ENCODE measurements at places on chromosomes 16 and 17.
A peak's percentile ranks its signal among the peaks of the same experiment; 100 is the strongest.

GRCh38 chr17:42005166-42005565 is 12.1 kb downstream of the DNAJC7 start:
- no peak for DNase-seq

- DNase-seq = no peak
These were observed 677 bp downstream of the SNTB2 start for GRCh38 chr16:69187446-69188235.

DNA sequence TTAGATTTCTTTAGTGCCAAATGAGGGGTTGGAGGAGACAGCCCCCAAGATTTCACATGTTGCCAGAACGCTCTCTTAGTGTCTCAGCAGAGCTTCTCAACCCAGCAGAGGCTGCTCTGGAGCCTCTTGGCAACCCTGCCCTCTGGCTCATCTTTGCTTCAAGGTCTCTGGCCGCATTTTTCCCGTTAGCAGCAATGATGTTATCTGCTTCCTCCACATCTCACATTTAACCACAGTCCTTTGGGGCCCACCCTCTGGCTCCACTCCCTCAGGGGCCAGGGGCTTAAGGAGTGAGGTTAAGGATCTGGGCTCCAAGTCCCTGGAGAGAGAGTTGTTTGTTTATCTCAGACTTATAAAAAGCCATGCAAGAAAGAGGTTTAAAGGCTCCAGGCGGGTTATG is 3.3 kb upstream of the XYLT1 start:
- DNase-seq = peak; percentile 71

- DNase-seq = no peak
These were observed 4.5 kb downstream of the TBX4 start for GRCh38 chr17:61456688-61457225.

DNA sequence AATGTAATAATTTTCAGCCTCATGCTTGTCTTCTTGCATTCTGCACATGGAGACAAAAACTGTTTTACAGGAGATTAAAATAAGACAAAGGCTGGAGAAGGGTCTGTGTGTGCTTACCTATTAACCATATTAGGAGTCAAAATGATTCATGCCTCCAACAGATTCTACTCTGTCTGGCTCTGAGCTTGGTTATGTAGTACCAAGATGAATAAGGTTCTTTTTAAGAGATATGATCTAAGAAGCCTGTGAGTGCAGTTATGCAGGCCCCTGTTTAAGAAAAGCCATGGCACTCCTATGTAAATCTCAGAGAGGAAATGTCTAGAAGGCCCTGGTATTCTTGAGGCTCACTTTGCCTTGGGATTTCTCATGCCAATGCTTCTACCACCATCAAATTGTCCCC is 486.6 kb upstream of the CDH11 start:
- DNase-seq = no peak

- no peak for DNase-seq
These were observed 50.6 kb upstream of the ADCY9 start for GRCh38 chr16:4166821-4167220.

GRCh38 chr16:3458852-3459361 is 15.4 kb downstream of the NAA60 start:
- DNase-seq = peak; percentile 11

DNA sequence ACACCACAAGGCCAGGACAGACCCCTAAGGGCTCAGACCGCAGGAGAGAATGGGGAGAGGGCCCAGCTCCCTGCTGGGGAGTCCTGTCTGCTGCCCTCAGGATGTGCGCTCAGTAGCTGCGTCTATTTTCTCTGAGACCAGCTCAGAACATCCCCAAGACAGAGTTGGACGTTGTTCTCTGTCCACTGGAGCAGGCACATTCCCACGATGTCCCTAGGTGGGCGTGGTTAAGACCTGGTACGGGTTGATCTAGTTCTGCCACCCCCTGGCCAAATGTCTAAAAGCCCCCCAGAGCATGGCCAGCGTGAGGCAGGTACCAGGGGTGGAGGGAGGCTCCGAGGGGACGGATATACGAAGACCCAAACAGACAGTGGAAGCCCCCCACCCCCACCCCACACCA is 842 bp upstream of the CALB2 start:
- no peak for DNase-seq

DNA sequence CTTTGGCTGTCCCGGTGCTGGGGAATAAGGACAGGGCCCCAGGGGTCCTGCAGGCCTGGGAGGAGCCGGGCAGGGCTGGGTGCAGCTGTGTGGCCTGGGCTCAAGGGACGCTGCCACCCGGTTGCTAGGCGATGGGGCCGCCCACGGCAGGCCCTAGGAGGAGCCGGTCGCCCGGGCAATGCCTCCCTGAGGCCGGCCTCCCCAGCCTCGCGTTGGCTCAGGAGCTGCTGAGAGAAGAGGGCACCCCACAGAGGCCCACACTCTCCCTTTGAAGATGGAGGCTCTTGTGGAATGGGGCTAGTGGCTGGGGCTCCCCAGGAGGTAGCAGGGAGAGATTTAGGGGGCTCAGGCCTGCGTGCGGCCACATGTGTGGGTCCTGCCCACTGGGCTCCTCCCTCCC is at the start of gene CIBAR2:
CIBAR2 (minus strand) TSS at position 109 of the 400 bp plus-strand sequence. CDS start 120 bp downstream, outside the sequence.
- no peak for DNase-seq

GRCh38 chr16:71572497-71573116 is 4.3 kb downstream of the TAT start:
- no peak for DNase-seq

GRCh38 chr17:63446753-63447470 is 806 bp upstream of the CYB561 start:
- DNase-seq = peak; percentile 80

DNA sequence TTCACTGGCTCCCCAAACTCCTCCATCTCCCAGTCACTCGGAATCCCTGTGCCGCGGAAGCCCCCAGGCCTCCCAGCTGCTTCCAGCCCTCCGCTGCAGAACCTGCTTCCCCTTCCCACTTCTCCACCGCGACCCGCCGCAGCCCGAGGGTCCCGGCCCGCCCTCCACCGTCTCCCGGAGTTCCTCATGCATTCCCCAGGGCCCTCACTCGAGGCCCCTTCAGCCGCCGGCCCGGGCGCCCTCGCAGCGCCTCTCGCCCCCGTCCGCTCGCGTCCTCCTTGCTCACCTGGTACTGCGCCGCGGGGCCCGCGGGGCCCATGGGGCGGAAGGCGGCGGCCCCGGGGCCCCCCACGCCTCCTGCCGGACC is 329 bp downstream of the SMARCD2 start:
- no peak for DNase-seq

GRCh38 chr17:78806451-78806850 is 24.4 kb upstream of the CYTH1 start:
- DNase-seq = no peak

- no peak for DNase-seq
These were observed at the start of gene NEURL4 for GRCh38 chr17:7328840-7329373. TSS of gene NEURL4 (minus strand) at chr17:7329335. CDS start at chr17:7329312, 23 bp downstream.

DNA sequence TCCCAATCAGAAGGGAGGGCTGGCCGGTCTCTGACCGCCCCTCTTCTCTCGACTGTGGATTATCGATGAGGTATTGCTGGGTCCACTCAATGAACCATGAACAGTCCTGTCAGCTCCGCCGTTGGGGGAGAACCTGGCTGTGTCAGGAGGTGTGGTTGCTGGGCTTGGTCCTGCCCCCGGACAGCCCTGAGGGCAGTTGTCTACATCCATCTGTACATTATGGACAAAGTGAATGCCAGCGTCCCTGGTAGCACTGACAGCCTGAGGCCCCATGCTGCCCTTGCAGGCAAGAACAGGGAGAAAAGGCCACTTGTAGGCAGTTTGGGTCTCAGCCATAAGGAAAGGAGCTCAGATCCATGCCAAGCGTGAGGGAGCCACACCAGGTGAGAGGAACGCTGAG is 38.9 kb downstream of the ST3GAL2 start:
- no peak for DNase-seq

GRCh38 chr16:69204172-69204571 is 17.2 kb downstream of the SNTB2 start:
- DNase-seq = no peak

- no peak for DNase-seq
These were observed 208.4 kb downstream of the IRF8 start for GRCh38 chr16:86107215-86107825.

DNA sequence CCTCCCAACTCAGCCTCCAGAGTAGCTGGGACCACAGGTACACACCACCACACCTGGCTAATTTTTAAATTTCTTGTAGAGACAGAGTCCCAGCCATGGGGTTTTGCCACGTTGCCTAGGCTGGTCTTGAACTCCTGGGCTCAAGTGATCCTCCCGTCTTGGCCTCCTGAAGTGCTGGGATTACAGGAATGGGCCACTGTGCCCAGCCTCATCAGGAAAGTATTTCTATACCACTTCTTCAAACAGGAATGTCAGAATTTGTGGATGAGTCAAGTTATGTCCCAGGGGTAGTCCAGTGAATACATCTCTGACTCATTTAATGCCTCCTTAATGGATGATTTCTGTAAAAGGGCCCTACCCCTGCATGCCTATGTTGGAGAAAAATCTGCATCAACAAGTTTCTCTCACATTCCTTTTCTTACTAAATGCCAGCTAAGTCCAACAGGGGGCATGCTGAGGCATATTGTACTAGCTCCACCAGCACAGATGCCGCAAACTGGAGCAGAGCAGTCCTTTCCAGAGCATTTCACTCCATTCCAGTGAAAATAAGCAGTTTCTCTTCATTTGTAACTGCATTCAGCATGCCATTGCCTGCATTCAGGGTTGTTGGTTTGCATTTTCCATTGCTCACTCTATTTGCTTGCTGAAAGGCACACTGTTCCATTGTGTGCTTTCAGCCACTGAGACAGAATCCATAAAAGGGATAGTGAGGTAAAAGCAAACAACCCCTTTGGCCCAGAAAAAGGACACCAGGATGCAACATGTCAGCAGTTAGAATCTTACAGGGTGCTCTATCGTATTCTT is 5.3 kb upstream of the CAVIN1 start:
- DNase-seq = peak; percentile 49

DNA sequence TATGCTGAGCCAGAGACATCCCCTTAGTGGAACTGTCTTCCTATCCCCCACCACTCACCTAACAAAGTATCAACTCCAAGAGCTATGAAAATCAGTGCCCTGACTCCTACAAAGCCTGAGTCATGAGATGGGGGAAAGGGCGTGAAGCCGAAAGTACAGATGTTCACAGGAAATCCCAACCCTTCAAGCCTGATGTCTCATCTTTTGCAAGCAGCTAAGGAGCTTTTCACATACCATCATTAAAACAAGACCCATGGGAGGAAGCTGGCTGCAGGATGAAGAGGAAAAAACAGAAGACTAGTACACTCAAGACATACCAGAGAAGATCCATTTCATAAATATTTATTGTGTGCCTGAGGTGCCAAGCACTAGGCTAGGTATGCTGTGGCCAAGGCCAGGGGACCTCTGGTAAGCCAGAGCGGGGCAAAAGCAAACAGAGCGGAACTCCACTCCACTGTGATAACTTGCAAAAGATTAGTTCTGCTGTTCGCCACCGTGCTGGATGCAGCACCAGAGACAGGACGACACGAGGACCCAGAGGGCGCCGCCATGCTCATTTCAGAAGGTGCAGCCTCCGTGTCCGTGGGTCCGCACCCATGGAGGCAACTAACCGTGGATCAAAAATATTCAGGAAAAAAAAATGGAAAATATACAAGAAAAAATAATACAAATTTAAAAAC is 4.5 kb upstream of the MNT start:
- no peak for DNase-seq

- DNase-seq = no peak
These were observed 18.1 kb downstream of the ANKFN1 start for GRCh38 chr17:56171186-56171959.

GRCh38 chr16:86078121-86078600 is 179.2 kb downstream of the IRF8 start:
- no peak for DNase-seq

- no peak for DNase-seq
These were observed 11.1 kb downstream of the CANT1 start for GRCh38 chr17:78998311-78999055.

DNA sequence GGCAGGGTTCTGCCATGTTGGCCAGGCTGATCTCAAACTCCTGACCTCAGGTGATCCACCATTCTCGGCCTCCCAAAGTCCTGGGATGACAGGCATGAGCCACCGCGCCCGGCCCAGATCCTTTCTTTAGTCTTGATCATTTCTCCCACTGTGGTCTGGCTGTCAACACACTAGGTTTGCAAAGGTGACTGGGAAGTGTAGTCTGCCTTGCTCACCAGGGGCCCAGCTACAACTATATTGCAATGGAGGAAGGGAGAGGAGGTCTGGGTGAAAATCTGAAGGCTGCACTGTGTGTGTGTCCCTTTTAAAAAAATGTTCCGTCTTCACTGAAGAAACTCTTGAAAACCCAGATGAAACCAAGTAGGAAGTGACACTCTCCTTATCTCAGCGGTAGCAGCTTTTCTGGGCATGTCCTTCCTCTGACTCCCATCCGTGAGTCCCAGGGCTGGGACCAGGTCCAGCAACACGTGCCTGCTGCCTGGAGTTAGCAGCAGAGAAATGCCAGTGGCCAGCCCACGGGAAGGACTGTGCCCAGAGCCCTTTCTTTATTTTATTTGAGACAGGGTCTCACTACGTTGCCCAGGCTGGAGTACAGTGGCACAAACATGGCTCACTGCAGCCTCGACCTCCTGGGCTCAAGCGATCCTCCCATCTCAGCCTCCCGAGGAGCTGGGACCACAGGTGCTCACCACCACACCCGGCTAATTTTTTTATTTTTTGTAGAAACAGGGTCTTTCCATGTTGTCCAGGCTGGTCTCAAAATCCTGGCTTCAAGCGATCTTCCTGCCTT is 17.8 kb upstream of the KIF19 start:
- peak; percentile 33 for DNase-seq

- DNase-seq = no peak
These were observed 30.1 kb upstream of the MFSD6L start for GRCh38 chr17:8829036-8829941.

GRCh38 chr17:18190628-18191235 is 7.1 kb downstream of the ALKBH5 start:
- no peak for DNase-seq

Measured in KG1 (cell line).